ENCODE measurements at places on chromosomes 5 and 9.

DNA sequence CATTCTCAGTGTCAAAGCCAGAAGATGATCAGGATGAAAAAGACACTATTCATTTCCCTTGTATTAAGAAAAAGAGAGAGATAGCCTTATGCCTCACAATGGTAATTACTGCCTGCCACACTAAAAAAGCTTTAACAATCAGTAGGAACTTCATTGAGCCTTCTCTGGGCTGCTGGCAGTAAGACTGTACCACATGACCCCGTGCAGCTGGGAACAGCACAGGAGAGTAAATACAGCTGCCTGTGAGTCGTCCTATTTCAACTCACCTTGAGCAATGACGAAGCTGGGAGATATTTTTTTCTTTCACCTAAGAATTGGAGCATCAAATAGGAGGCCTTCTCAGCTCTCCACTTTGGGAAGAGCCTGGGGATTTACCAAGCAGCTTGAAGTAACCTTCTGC is 316.3 kb downstream of the GABRB2 start:
- no peak for DNase-seq

DNA sequence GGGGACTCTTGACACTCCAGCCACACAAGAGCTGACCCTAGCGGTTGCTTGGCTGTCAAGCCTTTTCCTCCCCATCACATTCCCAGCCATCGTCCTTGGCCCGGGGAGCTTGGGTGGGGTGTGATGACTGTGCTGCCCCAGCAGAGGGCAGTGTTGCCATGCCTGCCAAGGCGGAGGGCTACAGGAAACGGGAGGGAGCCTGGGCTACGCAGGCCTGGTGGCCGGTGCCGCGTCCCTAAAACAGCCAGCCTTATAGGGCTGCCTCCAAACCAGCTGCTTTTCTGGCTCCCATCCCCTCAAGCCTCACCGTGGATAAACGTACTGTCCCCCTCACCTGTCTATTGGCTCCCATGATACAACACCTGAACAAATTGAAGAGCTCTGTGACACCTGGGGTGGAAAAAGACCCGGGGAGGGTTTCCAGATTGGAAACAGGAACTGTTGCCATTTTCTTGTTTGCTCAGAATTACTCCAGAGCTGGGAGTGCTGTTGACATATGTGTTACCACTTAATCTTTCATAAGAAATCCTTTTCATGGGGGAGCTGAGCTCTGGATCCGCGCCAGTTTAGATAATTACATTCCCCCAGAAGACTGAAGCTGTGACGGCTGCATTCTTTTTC is 72.8 kb upstream of the ASTN2 start:
- peak; percentile 48 for DNase-seq

- DNase-seq = no peak
Observed at GRCh38 chr9:87766697-87767096, 40.8 kb downstream of the CTSL start.

GRCh38 chr5:130251931-130252330 is 347.7 kb downstream of the CHSY3 start:
- no peak for DNase-seq

DNA sequence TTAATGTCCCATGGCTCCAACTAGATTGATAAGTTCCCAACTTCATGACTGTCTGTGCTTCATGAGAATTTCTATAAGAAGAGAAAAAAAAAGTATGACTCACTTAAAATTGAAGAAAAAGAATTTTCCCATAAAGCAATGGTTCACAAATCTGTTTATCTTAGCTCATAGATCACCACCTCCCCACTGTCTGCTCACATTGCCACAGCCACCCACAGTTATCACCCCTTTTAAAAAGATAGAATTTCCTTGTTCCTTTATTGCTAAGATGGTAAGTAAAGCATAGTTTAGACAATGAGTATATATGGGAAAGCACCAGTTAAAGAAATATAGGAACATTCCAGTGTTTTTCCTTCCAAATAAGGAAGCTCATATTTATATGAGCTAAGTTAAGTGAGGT is 67.1 kb downstream of the ALDH7A1 start:
- no peak for DNase-seq

- DNase-seq = no peak
Observed at GRCh38 chr9:120637919-120638318, 58.0 kb upstream of the CDK5RAP2 start.
